Endodermal cell (in vitro differentiated cells): ENCODE measurements at places on chromosomes 1 and 21. TPM values are rescaled to one million over a fixed set of nuclear protein-coding genes. Genes with fewer than 3 reads are reported as not detected.

GRCh38 chr1:46041551-46041950 is 90.9 kb downstream of the PIK3R3 start:
- no peaks in the 10 kb centered on the region for H3K4me1 ChIP-seq
- no peak overlapping the region for H3K27ac ChIP-seq
- peaks cover 19% of the 10 kb centered on the region for H3K27me3 ChIP-seq
- no peak for DNase-seq
- H3K36me3 ChIP-seq = peaks cover 33% of the 10 kb centered on the region

DNA sequence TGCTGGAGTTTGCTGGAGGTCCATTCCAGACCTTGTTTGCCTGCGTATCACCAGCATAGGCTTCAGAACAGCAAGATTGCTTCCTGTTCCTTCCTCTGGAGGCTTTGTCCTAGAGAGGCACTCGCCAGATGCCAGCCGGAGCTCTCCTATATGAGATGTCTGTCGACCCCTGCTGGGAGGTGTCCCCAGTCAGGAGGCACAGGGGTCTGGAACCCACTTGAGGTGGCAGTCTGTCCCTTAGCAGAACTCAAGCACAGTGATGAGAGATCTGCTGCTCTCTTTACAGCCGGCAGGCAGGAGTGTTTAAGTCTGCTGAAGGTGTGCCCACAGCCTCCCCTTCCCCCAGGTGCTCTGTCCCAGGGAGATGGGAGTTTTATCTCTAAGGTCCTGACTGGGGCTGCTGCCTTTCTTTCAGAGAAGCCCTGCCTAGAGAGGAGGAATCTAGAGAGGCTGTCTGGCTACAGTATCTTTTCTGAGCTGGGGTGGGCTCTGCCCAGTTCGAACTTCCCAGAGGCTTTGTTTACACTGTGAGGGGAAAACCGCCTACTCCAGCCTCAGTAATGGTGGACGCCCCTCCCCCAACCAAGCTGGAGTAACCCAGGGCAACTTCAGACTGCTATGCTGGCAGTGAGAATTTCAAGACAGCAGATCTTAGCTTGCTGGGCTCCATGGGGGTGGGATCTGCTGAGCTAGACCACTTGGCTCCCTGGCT is 205.0 kb downstream of the GPR52 start:
- peak overlapping the region; percentile 68 for H3K27ac ChIP-seq
- H3K36me3 ChIP-seq = no peaks in the 10 kb centered on the region
- peak; percentile 71 for DNase-seq
- no peaks in the 10 kb centered on the region for H3K27me3 ChIP-seq
- H3K4me3 ChIP-seq = peak overlapping the region; percentile 35
- H3K4me1 ChIP-seq = peaks cover 9% of the 10 kb centered on the region

- no peaks in the 10 kb centered on the region for H3K27me3 ChIP-seq
- H3K27ac ChIP-seq = no peak overlapping the region
- DNase-seq = no peak
- no peaks in the 10 kb centered on the region for H3K36me3 ChIP-seq
- H3K4me3 ChIP-seq = peak overlapping the region; percentile 94
Measured at GRCh38 chr1:164562947-164563520, 4.0 kb downstream of the PBX1 start.

DNA sequence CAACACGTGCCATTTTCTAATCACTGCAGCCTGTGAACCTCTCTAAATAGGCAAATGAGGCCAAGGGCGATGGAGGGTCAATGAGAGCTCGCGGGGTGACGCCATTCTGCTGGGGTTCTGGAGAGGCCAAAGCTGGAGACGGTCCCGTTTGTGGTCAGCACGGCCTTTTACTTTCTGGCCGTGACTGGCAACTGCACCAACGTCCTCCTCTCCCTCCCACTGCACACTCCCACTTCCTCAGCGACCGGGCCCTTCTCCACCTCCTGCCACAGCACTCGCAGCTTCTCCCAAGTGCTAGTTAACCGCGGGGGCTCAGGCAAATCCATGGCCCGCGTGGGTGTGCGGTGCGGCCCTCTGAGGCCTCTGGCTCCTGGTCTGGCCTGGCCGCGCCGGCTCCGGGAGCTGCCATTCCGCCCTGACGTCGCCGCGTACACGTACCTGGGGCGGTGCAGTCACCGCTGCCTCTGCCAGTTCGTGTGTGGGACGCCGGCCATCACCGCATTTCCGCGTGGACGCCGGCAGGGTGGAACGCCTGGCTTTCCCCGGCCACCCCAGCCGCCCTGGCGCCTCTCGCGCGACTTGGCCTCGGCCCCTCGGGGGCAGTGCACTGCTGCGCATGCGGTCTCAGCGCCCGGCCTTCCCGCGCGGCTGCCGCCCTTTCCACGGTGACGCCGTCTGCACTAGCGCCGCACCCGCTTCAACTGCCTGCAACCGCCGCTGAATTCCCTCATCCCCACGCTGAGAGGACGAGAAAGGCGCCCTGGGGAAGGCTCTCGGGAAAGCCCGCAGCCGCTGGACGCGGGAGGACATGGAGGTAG is 18.2 kb downstream of the OR2C3 start:
- H3K36me3 ChIP-seq = no peaks in the 10 kb centered on the region
- H3K4me3 ChIP-seq = no peak overlapping the region
- no peaks in the 10 kb centered on the region for H3K27me3 ChIP-seq
- no peak for DNase-seq
- H3K27ac ChIP-seq = no peak overlapping the region

DNA sequence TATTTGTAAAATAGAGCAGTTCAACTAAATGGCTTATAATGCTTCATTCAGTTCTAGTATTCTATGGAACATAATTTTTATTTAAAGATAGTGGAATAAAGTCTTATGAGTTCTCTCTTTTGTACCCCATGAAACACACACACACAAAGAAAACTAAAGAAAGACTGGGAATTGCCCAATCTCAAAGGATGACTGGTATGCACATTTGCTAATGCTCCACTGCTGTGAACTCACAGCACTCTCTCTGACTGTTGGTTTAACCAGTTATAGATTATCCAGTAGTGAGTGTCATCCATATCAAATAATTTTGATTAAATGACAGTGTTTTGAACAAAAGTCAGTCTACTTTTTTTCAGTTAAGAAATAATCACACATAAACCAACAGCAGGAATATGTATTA is 1082.4 kb upstream of the B3GALT2 start:
- H3K27ac ChIP-seq = no peak overlapping the region
- no peak for DNase-seq
- H3K4me1 ChIP-seq = no peaks in the 10 kb centered on the region
- no peaks in the 10 kb centered on the region for H3K27me3 ChIP-seq
- no peaks in the 10 kb centered on the region for H3K36me3 ChIP-seq
- no peak overlapping the region for H3K4me3 ChIP-seq

GRCh38 chr1:71706029-71706671 is 576.2 kb downstream of the NEGR1 start:
- H3K36me3 ChIP-seq = no peaks in the 10 kb centered on the region
- no peak overlapping the region for H3K27ac ChIP-seq
- H3K4me3 ChIP-seq = no peak overlapping the region
- no peaks in the 10 kb centered on the region for H3K27me3 ChIP-seq
- H3K4me1 ChIP-seq = no peaks in the 10 kb centered on the region

- DNase-seq = peak; percentile 49
- no peaks in the 10 kb centered on the region for H3K36me3 ChIP-seq
- H3K27ac ChIP-seq = no peak overlapping the region
- peaks cover 12% of the 10 kb centered on the region for H3K4me1 ChIP-seq
Measured at GRCh38 chr1:94068096-94068998, 52.6 kb downstream of the ABCA4 start.

- H3K27ac ChIP-seq = peak overlapping the region; percentile 81
- peaks cover 23% of the 10 kb centered on the region for H3K36me3 ChIP-seq
- peak; percentile 77 for DNase-seq
Measured at GRCh38 chr1:53326598-53327181, 1.2 kb downstream of the LRP8 start.

DNA sequence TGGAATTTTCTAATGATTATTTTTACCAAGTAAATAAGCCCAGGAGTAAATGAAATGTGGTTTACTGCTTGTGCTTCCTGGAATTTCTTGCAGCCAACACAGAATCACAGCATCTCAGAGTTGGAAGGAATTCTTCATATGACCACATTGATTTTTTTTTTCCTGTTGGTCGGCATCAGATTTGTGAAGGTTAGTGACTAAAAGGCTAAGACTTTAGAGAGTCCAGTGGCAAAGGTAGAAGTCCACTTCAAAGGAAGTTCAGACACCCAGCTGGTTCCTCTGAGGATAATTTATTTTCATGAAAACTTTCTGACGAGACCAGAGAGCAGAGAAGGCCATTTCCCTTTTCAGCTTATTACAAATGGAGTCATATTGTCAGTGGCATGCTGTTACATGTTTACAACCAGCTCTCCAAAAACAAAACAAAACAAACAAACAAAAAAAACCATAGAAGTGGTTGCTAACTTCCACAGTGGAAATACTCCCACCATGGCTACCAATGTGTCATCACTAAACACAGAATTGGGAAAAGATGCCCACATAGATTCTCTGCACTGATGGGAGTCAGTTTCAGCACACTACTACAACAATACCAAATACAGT is 77.2 kb upstream of the CDC42BPA start:
- no peaks in the 10 kb centered on the region for H3K36me3 ChIP-seq
- H3K27me3 ChIP-seq = no peaks in the 10 kb centered on the region
- no peak for DNase-seq

- H3K4me3 ChIP-seq = no peak overlapping the region
- H3K27me3 ChIP-seq = no peaks in the 10 kb centered on the region
- no peak for DNase-seq
- H3K27ac ChIP-seq = peak overlapping the region; percentile 60
Measured at GRCh38 chr1:229578168-229579058, 19.9 kb upstream of the ABCB10 start.

The RAD54L gene
- total RNA-seq = 20.1 to 61.1 TPM (median 58.3 TPM) in 3 replicates

The GBP1 gene
- total RNA-seq = not detected in 3 replicates
